ENCODE measurements at places on chromosomes 5 and 9. TPM values are rescaled to one million over a fixed set of nuclear protein-coding genes. Genes with fewer than 3 reads are reported as not detected.

The NTRK2 gene
- 30.9 TPM for total RNA-seq

- no peaks in the 10 kb centered on the region for H3K27me3 ChIP-seq
- DNase-seq, result no peak
- no peak overlapping the region for H3K27ac ChIP-seq
- H3K36me3 ChIP-seq, result no peaks in the 10 kb centered on the region
- H3K4me3 ChIP-seq, result no peak overlapping the region
- no peaks in the 10 kb centered on the region for H3K4me1 ChIP-seq
Observed at GRCh38 chr5:7088849-7089248, 307.1 kb upstream of the ADCY2 start.

DNA sequence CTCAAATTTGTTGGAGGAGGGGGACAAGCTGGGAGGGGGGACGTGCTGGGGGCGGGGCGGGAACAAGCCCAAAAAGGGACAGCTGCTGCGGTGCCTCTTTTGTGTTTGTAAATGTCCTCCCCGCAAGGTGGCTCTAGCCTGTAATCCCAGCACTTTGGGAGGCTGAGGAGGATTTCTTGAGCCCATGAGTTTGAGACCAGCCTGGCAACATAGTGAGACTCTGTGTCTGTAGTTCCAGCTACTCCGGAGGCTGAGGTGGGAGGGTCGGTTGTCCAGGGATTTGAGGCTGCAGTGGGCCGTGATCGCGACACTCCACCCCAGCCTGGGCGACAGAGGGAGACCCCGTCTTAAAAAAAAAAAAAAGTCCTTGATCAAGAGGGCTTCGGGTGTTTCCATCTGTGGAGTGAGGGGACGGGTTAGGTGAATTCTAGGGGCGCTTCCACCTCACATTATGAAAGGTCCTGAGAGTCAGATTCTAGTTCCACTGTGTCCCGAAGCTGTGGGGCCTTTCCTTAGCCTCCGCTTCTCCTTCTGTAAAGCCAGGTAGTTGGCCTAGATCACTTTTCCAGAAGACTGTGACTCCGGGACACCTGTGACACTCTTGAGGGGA, 779 bp upstream of the CTNNA1 start:
- H3K4me1 ChIP-seq, result peaks cover 35% of the 10 kb centered on the region
- peak overlapping the region; percentile 77 for H3K4me3 ChIP-seq
- no peaks in the 10 kb centered on the region for H3K27me3 ChIP-seq
- peaks cover 17% of the 10 kb centered on the region for H3K36me3 ChIP-seq

DNA sequence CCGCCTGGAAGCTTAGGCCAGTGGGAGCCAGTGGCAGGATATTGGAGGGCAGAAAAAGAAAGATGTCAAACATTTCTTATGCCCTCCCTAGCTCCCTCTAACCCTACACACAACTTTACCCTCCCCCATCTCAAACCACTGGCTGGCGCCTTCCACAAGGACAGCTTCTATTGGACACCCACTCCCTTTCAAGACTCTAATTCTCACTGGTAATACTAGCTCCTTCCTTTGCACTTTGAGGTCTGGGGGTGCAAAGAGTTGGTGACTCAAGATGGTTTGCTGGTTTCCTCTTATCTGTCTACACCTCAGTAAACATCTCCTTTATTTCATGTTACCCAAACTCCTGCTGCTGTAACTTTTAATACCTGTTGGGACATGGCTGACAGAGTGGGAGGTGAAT, 11.6 kb upstream of the ITGA1 start:
- peaks cover 1% of the 10 kb centered on the region for H3K27me3 ChIP-seq
- no peak for DNase-seq
- no peak overlapping the region for H3K4me3 ChIP-seq
- H3K4me1 ChIP-seq, result peaks cover 5% of the 10 kb centered on the region
- no peaks in the 10 kb centered on the region for H3K36me3 ChIP-seq

- no peaks in the 10 kb centered on the region for H3K36me3 ChIP-seq
- H3K4me3 ChIP-seq, result no peak overlapping the region
- no peaks in the 10 kb centered on the region for H3K27me3 ChIP-seq
- DNase-seq, result no peak
- H3K4me1 ChIP-seq, result no peaks in the 10 kb centered on the region
Observed at GRCh38 chr5:178307267-178308045, 74.9 kb upstream of the PHYKPL start.
